Suppressor macrophage treated with lipopolysaccharide for 4 hours (primary cell): ENCODE measurements at places on chromosomes 11 and 22.
A peak's percentile ranks its signal among the peaks of the same experiment; 100 is the strongest.

GRCh38 chr11:30984827-30985226 is 384.7 kb downstream of the DCDC1 start:
- no peak for DNase-seq

DNA sequence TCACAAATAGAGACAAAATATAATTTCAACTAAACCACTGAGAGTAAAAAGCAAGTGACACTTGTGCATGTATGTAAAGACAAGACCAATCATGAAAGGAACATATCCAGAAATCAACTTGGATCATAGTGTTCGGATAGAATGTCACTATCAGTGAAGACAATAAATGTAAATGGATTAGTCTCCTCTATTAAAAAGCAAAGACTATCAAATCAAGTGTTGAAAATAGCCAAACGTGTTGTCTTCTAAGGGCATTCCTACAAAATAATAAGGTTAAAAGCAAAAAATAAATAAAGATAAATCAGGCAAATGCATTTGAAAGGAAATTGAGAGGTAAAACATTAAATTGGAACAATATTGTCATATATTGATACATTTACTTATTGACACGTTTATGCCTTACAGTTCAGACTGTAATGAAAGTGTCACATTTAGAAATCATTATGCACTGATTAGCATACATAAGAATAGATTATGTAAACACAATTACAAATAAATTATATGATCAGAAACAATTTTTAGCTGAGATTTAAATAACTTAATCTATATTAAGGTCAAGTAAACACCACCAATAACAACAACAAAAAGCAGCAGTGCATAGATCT is 1100.1 kb downstream of the BRD1 start:
- DNase-seq, result no peak

DNA sequence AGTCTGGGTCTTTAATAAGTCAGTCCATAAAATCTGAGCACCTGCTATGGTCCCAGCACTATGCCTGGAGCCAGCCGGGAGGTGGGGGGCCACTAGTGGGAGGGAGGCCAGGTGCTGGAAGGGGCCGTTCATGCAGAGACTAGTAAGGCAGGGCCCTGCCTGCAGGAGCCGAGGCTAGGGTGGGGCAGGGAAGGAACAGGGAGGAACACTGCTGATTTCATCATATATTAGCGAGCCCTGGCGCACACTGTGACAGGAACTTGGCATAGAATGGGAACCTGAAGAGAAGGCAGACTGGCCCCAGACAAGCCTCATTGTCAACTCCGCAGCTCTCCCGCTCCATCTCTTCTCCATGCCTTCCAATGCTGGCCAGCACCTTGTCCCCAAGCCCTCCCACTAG is 7.1 kb downstream of the VSIG10L2 start:
- DNase-seq, result no peak

GRCh38 chr11:117930668-117931330 is 1.6 kb upstream of the TMPRSS13 start:
- no peak for DNase-seq

GRCh38 chr11:20448834-20449233 is 61.3 kb downstream of the PRMT3 start:
- no peak for DNase-seq

GRCh38 chr11:44033411-44033850 is 14.3 kb upstream of the ACCSL start:
- DNase-seq, result no peak

DNA sequence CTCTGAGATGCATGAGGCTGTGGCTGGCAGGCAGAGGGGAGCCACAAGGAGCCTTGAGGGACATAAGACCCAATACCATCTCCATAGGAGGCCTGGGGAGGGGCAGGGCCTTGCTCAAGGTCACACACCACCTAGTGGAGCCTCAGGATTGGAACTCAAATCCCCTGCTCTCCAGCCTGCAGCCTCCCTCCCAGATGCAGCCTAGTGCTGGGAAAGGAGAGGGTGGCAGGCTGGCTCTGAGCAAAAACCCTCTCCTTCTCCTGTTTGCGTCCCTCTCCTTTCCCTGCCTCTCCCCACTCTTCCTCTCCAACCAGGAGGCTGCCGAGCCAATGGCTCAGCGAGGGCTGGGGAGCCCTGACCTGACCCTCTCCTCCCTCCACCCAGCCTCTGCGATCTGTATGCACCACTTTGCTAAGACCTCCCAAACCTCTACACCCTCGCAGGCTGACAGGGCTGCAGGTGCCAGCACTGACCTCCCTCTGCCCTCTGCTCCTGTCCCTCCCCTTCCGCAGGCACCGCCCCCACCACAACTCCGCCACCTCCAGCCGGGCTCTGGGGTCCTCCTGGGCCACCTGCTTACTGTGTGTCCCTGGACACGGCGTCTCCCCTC is 14.7 kb downstream of the IGLL1 start:
- DNase-seq, result peak; percentile 3

DNA sequence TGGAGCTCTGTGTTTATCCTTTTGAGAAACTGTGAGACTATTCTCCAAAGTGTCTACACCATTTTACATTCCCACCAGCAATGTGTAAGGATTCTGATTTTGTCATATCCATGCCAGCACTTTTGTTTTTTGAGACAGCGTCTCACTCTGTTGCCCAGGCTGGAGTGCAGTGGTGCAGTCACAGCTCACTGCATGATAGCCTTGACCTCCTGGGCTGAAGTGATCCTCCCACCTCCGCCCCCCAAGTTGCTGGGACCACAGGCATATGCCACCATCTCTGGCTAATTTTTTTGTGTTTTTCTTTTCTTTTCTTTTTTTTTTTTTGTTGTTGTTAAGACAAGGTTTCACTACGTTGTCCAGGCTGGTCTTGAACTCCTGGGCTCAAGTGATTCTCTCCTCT is 35.3 kb downstream of the PPP6R3 start:
- no peak for DNase-seq

- DNase-seq, result no peak
These were observed 43.7 kb downstream of the CD82 start for GRCh38 chr11:44608991-44609782.

- DNase-seq, result no peak
These were observed 14.7 kb upstream of the PLAAT4 start for GRCh38 chr11:63521896-63522295.

DNA sequence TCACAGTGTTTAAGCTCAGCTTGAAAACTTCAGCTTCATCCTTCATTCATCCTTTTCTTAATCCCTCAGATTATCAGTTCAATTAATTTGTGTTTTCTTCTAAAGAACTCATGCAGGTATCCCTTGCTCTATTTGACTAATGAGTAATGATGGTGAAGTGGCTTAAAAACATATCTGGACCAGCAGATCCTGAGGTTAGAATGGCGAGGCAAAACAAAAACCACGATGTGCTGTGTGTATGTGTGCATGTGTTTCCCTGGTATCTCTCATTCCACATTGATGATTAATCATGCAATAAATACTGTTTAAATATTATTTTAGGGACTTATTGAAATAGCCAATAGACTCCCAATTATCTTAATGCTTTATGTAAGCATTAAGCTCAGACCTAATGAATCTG is 437.0 kb downstream of the DYNC2H1 start:
- no peak for DNase-seq

GRCh38 chr11:32435152-32435480 is 223 bp downstream of the WT1 start:
- DNase-seq, result peak; percentile 37

GRCh38 chr22:35250156-35250555 is 7.1 kb upstream of the HMGXB4 start:
- peak; percentile 17 for DNase-seq

DNA sequence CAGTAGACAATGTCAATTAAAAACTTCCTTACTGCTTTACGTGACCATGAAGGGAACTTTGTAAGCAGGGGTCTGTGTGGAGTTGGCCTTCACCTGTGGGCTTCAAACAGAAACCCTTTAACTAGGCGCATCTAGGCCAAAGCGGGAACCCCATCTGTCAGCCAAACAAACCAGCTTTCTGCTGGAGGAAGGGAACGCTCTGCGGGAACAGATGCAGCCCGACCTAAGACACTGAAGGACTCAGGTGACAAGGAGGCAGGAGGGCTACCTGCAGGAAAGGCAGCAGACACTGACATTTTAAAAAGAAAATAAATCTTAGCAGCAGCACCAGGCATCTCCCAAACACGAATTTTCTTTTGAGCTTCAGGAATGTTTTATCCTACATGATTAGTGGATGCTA is 78.4 kb downstream of the CADM1 start:
- no peak for DNase-seq

GRCh38 chr11:120306519-120307242 is 18.4 kb upstream of the TLCD5 start:
- no peak for DNase-seq

GRCh38 chr11:130178441-130179339 is 19.1 kb downstream of the ST14 start:
- no peak for DNase-seq

DNA sequence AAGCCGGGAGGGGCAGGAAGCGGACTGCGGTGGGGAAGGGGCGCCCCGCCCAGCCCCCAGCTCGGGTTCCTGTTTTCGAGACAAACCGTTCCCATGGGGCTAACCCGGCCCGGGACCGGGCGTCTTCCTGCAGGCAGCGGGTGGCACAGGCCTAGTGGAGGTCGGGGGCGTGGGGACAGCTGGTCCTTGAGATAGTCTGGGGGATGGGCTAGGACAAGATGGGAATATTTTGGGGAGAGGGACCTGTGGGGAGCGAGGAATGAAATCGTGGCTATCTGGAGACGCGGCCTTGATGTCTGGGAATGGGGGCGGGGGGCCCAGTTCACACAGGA is 1.2 kb upstream of the RASGRP2 start:
- peak; percentile 39 for DNase-seq

- peak; percentile 81 for DNase-seq
These were observed 2.7 kb upstream of the GAB2 start for GRCh38 chr11:78420255-78420764.

GRCh38 chr22:45877036-45877380 is 100.0 kb downstream of the WNT7B start:
- DNase-seq, result no peak

DNA sequence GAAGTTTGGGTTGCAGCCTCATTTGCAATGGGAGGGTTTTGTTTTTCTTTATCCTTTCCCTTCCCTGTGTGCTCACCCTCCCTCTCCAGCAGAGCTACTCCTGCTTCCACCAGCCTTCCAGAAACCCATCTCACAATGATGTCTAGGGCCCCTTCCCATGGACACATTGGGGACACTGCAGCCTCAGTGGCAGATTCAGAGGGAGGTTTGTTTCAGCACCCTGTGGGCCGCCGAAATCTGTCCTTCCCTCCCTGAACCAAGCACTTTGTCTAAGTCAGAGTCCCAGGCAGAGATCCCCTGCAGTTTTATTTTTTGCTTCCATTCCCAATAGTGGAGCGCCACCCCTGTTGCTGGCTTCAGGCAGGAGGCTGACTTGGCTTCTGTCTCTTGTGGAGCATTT is 8.6 kb upstream of the SYNGR1 start:
- DNase-seq, result no peak

DNA sequence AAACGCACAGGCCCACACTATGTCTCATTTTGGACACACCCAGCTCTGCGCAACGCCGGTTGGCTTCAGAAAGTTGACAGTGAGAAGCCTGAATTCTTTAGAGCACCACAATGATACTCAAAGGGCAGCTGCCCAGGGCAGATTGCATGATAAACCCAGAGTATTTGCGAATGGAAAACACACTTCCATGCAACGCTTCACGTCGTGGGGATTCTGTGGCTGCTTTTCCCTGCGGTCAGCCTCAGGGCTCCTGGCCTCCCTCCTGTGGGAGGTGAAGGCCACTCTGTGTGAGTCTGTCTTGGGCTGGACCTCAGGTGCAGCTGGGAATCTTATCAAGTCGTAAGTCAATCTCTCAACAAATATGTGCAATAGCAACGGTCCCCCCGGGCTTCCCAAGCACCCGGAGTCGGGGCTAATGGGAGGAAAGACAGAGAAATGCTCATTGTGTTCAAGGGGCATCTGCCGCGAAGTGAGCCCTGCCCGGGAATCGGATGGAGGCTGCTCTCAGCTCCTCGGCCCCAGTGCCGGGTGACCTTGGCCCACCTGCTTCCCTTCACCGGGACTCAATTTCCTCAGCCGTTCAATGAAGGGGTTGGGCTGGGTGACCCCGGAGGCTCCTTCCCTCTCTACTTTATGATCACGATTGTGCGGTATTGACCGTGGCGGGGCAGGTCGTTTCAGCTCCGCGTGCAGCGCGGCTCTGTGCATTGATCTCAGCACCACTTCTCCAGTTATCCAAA is 623.6 kb downstream of the BRD1 start:
- no peak for DNase-seq

DNA sequence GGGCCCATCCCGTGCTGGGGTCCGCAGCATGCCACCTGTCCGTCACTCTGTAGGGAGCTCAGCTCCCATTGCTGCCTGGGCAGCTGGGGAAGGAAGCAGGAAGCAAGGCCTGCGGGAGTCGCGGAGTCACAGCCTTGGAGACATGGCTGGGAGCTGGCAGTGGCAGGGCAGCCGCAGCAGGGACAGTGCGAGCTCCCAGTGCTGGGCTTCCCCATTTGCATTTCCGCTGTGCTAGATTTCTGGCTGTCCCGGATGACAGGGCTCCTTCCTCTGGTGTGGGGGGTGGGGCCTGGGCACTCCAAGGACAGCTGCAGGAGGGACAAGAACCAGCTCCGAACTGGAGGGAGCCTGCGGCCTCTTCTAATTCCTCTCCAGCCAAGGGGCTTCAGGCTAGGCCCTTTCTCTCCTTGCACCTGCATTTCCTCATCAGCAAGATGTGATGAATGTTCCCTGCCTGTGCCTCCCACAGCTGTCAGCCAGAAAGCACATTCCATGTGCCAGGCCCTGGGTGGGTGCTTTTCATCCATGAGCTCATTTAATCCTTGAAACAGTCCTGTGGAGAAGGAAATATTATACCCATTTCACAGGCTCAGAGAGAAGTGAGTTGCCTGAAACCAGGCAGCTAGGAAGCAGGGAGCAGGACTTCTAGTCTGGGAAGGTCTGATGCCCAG is 48.0 kb downstream of the MYO7A start:
- DNase-seq, result peak; percentile 87

DNA sequence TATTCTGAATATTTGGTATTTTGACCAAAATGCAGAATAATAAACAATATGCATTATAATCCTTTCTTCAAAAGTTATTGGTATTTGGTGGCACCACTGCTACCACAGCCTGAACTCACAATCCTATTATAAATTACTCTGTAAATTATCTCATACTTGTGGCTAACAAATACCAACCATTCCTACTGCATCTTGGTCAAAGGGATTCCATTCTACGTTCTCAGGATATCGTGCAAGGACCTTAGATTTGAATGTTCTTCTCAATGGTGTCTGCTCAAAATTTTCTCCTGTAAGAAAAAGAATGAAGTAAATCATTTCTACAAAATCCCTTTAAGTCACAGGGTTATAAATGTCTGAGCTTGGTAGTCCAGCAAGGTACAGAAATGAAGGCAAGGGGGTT is 58.7 kb downstream of the DENND5A start:
- DNase-seq, result no peak
